Glomerular endothelial cell (primary cell): ENCODE measurements at places on chromosomes 11 and 22.

DNA sequence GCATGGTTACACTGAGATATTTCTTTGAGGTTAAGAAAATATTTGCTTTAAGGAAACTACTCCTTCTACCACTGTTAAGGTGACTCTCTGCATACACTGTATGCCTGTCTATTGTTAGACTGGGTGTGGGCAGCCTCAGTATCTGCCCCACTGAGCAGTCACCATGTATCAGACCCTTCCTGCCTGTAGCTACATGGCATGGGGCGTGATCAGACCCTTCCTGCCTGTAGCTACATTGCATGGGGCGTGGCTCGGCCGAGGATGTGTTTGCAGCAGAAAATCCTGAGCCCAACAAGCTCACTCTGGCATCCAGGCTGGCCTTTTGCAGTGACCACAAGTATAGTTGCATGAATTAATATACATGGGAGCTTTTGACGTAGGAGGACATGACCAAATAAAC is 669.4 kb downstream of the OPCML start:
- DNase-seq, result no peak

- DNase-seq, result no peak
Measured at GRCh38 chr11:34625576-34625975, 4.7 kb downstream of the EHF start.

DNA sequence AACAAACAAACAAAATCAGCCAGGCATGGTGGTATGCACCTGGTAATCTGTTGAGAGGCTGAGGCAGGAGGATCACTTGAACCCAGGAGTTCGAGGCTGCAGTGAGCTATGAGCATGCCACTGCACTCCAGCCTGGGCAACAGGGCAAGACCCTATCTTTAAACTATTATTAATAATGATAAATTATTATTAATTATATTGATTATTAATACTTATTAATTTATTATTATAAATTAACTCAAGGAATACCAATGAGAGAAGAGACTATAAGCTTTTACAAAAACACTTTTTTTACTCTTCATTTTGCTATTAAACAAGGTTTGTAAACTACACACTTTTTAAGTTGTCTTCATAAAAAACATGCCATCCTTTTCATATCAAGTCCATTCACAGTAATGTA is 97.7 kb upstream of the APOA1 start:
- DNase-seq, result no peak

GRCh38 chr11:111001986-111002611 is 243.4 kb upstream of the POU2AF2 start:
- DNase-seq, result no peak

GRCh38 chr22:39600491-39601179 is 30.1 kb downstream of the CACNA1I start:
- DNase-seq, result no peak

- no peak for DNase-seq
Measured at GRCh38 chr22:40121461-40121860, 56.3 kb upstream of the TNRC6B start.

DNA sequence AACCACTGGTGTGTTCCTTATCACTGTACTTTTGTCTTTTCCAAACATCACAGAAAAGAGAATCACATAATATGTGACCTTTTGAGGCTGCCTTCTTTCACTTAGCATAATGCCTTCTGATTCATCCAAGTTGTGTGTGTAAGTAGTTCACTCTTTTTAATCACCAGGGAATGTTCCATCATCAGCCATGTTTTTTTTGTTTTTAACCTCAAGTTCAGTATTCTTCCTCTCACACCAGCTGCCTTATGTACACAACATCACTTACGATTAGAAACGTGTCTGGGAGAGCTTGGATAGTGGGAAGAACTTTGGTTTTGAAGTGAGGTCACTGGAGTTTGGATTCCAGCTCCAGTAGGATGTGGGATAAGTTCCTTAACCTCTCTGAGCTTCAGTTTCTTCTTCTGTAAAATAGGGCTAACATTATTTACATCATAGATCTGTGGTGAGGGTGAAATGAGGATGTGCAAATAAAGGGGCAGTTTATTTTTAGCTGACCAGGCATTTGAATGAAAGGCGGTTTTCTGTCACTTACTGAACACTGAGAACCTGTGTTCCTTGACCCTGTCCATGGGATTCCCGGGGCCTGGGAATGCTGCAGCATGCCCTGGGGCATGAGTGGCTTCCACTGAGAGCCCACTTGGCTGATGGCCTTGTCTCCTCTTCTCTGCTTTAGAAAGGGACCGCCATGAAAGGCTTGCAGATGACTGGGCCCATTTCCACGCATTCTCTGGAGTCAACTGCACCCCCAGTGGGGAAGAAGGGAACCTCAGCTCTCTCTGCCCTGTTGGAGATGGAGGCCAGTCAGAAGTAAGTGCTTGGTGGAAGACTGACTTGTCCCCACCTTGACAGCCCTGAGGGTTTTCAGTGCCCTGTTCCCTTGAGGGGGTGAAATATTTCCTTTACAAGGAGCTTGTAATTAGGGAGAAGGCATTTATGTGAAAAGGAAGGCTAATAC is 92.6 kb downstream of the DEPDC5 start:
- DNase-seq, result no peak

GRCh38 chr11:28702450-28702790 is 594.2 kb downstream of the METTL15 start:
- no peak for DNase-seq

GRCh38 chr11:117900720-117901440 is 24.4 kb upstream of the FXYD6 start:
- DNase-seq, result no peak

DNA sequence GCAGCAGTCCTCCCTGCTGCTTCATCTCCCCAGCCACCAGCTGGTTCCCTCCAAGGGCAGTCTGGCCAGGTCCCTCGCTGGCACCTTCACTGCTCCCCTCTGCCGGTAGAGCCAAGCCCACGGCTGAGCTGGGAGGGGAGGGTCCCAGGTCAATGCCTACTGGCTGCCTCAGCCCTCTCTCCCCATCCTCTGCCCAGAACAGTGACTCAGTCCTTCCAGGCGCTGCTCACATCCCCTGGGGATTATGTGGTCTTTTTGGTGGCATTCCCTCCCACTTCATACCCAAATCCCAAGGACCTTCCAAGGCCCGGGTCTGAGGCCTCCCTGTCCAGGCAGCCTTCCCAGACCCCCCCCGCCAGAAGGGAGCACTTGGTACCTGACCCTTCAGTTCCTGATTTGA is 44.9 kb downstream of the WNT7B start:
- no peak for DNase-seq

- DNase-seq, result no peak
Measured at GRCh38 chr11:95827696-95828095, 37.4 kb downstream of the CEP57 start.

DNA sequence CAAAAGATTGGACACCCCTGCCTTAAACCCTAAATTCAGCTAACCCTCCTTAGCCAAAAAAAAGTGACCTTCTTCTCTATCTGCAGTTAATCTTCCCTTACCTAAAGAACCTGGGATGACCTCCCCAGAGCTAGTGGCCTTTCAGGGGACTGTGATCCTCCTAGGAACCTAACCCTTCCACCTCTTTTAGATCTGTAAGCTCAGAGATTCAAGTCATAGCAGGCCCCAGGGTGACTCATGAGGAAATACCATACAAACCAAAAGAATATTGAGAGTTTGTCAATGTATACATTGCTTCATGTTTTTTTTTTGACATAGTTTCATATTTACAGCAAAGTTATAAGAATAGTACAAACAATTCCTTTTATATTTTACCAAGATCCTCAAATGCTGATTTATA is 38.3 kb upstream of the CXCR5 start:
- peak; percentile 1 for DNase-seq

- no peak for DNase-seq
Measured at GRCh38 chr11:5807580-5807979, 1.1 kb upstream of the OR52N2 start.

- no peak for DNase-seq
Measured at GRCh38 chr22:24333301-24333700, 62.7 kb downstream of the SPECC1L start.

DNA sequence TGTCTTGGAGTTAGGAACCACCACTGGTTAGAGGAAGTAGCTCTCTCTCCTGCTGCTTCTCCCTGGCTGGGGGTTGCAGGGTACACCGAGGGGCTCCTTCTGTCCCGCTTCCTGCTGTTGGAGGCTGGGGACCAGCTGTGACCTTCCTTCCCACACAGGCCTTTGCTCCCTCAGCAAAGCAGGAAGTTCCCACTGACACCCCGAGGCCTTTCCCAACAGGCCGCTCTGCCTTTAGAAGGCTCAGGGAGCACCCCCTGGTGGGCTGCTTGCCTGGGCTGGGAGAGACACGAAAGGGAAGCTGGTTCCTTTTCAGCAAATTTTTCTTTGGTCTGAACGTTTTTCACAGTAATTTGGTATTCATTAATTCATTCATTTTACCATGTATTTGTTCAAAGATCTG is 527.9 kb upstream of the B3GAT1 start:
- no peak for DNase-seq

GRCh38 chr11:122670131-122670530 is 14.6 kb downstream of the UBASH3B start:
- DNase-seq, result no peak

GRCh38 chr11:66324664-66325063 is 7.8 kb upstream of the CD248 start:
- no peak for DNase-seq

GRCh38 chr11:3929232-3929631 is 73.8 kb downstream of the STIM1 start:
- no peak for DNase-seq

- DNase-seq, result no peak
Measured at GRCh38 chr11:124865902-124866851, 945 bp downstream of the ROBO3 start.

GRCh38 chr11:94588366-94588942 is 21.3 kb downstream of the PIWIL4 start:
- DNase-seq, result no peak

- DNase-seq, result no peak
Measured at GRCh38 chr22:44823806-44824205, 71.4 kb downstream of the ARHGAP8 start.

GRCh38 chr11:2684581-2684980 is 15.2 kb downstream of the KCNQ1OT1 start:
- DNase-seq, result no peak

DNA sequence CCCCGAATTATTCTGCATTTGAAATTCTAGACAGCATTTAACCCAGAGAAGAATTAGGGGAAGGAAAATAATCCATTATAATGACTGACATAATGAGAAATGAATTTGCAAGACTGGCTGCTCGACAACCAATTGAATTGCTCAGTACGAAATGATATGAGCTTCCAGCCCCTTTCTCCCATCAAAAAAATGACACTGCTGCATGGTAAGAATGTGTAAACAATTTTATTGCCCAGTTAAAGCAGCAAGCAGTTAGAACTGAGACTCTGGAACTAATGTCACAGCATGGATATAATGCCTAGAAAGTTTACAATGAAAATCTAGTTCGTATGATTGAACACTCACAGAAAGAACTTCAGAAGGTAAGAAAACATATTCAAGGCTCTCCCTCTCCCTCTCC is 24.7 kb upstream of the PCF11 start:
- DNase-seq, result no peak

DNA sequence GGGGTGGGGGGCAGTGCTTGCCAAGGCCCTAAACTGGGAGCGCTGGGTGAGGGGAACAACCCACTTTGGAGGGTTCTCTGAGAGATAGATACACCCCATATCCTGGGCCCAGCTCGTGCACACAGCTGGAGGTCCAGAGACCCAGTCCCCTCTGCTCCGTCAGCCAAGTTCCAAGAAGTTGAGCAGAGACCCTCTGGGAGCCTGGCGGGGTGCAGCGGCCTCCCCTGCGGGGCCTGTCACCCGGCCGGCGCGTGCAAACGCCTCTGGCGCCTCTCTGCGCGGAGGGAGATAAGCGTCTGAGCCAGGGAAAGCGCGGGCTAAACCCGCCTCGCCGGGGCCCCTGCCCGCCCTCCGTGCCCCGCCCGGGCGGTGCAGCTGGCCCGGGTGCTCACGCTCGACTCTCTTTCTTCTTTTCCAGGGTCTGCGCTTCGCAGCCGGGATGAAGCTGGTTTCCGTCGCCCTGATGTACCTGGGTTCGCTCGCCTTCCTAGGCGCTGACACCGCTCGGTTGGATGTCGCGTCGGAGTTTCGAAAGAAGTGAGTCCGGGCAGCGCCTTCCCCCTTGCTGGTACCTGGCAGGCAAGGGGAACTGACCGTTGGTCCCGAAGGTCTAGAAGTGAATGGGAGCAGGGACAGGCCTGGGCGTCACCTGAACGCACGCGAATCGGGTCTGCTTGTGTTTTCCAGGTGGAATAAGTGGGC is 540 bp downstream of the ADM start:
- no peak for DNase-seq

- DNase-seq, result no peak
Measured at GRCh38 chr11:76837696-76838677, 22.7 kb upstream of the ACER3 start.

DNA sequence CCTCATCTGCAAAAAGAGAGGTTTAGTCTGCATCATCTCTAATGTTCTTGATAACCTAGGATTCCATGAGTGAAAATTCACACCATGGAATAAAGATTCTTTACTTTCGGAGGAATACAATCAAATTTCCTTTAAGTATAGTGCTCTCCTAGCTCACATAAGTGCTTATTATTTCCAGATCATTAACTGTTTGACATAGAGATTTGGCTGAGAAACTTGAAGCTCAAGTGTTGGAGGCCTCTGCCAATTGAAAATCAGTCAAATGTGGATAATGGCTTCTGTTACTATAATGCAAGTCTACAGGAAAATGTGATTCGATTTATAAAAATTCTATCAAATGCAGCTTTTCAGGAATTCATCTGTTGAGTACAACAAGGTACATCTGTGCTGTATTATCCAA is 144.6 kb downstream of the KIF18A start:
- DNase-seq, result no peak

DNA sequence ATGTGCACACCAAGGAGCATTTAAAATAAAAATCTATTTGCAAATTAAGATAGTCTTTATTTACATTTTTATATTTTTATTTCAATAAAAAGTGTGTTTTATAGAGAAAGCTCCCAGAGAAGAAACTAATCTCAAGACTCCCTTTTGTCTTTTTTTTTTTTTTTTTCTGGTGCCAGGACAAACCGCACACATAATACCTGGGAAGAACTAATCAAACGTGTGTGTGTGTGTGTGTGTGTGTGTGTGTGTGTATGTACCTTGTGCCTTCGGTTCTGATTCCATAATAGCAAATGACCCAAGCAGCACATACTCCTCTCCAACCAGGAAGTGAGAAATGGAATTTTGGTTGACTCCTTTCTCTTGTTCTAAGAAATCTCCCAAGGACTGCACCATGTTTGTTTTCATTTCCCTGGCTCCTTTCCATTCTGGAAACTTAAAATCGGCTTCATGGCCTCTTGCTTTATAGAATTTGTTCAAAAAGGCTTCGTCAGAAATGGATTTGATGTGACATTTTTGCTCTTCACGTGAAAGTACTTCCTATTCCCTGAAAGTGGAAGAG is 65.3 kb downstream of the ST3GAL4 start:
- DNase-seq, result no peak

GRCh38 chr11:71109586-71109985 is 142.8 kb downstream of the SHANK2 start:
- no peak for DNase-seq

GRCh38 chr11:46049325-46049897 is 71.8 kb downstream of the PHF21A start:
- DNase-seq, result no peak

- DNase-seq, result no peak
Measured at GRCh38 chr22:43985532-43985931, 30.3 kb downstream of the SAMM50 start.
